ENCODE measurements at places on chromosomes 12 and 14.

GRCh38 chr12:68154779-68155178 lies 4.8 kb downstream of the IFNG start:
- DNase-seq = no peak

GRCh38 chr12:76186131-76186906 lies 101.8 kb upstream of the NAP1L1 start:
- DNase-seq = no peak

DNA sequence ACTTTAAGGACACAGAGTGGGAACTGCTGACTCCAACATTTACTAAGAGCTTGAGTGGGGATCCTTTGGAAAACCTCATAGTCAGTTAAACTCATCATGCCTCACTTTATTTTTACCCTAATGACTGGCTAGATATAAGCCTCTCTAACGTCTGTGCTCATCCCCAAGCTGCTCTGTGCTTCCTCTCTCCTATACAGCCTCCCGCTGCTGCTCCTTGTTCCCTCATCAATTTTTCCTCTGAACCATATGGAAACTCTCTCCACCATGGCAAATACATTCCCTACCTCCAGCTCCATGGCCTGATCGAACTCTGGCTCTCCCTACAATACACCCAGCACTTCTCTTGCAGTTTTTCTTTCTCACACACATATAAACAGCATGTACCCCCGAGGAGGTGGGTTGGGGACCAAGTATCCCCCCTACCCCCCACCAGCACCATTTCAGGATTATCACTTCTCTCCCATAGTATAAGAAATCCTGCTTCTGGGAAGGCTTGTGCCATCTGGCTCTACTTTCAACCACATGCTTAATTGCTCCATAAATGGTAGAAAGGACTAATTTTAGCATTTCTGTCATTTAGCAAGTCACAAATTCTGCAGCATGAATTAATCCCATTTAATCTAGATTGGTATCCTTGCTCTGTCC lies 39.2 kb upstream of the DYRK2 start:
- DNase-seq = no peak

DNA sequence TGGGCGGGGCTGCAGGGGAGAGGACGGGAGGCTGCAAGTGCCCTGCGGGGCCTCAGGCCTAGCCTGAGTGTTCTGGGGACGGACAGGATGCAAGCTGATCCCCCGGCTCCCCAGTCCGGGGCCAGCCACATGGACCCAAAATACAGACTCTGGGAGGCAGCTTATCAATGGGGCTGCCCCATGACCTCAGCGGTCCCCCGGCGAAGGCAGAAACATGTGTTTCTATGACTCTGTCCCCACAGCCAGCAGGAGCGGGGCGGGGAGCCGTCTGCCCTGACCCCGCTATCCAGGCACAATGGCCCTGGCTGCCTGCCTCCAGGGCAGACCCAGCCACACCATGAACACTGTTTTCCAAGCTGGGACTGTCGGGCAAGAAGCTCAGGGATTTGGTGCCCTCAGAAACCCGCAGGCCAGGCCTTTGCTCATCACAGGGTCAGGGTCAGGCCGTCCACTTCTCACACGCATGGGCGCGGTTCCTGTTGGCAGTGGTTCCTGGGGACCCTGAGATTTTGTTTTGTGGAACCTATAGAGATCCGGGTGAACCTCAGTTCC lies 75.0 kb downstream of the RFLNA start:
- no peak for DNase-seq

- no peak for DNase-seq
Measured at GRCh38 chr14:24798911-24799462, 165.0 kb upstream of the GZMB start.

DNA sequence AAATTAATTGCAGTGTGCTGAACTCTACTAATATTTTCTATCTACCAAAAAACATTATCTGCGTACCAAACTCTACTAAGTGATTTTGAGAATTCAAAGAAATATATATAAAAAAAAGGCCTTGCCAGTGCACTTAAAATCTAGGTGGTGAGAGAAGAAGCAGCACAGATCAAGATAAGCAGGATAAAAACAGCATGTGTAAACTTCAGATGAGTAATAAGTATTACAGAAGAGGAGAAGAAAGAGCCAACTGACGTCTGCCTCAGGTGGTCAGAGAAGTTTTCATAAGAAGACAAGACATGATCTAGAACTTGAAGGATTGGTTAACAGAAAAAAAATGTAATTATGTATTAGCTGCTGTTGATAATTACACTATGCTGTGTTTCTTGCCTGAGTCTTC lies 166.4 kb downstream of the DUSP6 start:
- DNase-seq = no peak

DNA sequence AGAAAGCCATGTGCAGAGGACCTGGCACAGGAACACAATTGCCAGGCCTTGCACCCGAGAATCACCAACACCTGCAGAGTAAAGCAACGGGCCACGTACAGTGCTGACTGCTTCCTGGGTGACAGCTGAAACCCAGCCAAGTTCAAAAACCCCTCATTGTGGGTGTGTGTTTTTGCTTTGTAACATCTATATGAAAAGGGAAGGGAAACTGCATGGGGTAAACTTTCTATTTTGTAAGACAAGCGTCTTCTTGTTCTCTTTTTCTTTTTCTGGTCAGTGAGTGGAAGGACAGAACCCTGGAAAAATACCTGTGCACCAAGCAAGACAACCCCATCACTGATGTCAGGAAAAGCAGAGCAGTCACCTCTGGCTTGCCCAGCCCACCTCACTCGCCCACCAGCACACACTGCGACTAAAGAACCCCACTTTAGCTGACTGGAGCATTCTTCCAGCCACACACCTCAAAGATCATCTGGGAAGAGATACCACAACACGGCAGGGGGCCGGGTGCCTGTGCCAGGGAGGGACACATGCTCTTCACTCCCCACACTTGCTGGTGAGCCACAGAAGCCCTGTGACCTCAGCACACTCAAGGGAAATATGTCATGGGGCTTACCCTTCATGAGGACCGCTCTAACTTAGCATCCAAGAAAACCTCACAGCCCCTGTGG lies 172.3 kb downstream of the NDUFA12 start:
- DNase-seq = no peak

DNA sequence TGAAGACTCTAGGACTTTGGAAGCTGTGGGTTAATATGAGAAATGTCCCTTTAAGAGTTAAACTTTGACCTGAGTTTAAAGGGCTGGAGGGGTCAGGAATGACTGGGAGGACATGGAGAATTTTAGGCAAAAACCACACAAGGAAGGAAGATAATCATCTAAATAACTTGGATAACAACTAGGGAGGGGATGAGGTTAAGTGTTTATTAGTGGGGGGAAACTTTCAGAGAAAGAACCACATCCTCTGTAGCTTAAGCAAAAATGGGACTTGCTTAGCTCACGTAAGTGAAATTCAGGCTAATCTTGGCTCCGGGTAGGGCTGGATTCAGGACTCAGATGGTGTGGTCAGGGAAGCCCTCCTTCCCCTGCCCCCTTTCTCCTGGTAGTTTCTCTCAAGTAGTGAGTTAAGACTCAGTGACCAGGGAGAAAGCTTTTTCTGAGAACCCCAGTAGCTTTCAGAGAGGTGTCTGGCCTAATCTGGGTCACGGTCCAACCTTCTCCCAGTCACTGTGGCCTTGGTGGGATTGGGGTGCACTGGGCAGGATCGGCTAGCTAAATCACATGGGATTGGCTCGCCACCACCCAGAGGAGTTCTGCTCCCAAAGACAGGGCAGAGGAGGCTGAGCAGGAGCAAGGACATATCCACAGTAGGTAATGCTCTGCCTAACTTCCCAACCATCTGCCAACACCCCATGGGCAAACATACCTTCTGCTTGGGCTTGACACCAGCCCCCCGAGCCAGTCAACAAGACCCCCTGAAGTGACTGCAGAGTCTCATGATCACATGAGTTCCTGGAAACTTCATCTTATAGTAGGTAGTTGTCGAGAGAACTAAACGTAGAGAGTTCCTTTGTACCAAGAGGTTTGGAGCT lies 52.8 kb downstream of the ARF6 start:
- no peak for DNase-seq

DNA sequence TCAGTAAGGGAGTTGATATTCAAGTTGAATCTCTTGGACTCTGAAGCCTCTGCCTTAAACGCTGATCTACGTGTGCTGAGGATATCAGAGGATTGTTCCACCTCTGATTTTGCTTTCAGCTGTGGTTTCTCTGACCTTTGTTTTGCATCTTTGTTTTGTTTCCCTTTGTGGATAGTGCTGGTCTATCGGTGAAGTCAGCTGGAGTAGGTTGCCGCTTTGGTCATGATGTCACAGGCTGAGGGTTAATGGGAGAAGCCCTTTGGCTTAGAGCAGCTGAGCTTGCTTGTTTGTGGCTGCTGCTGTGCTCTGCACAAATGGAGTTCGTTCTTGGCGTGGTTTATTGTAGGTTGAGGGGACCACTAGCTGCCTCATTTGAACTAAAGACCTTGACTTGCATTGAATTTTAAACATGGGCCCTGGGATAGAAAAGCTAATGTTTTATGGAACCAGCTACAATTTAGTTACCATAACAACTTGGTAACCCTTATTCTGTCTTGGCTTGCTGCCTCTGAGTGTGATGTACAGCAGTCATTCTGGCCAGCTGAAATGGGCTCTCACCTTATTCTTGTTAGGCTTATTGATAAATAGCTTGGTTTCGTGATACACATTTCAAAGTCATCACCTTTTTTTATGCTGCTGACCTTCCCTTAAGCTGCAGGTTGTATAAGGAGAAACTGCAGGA lies 284.5 kb upstream of the E2F7 start:
- DNase-seq = no peak

GRCh38 chr14:52596320-52596719 lies 43.7 kb downstream of the GPR137C start:
- no peak for DNase-seq

- no peak for DNase-seq
Measured at GRCh38 chr12:40068416-40068815, 37.5 kb downstream of the SLC2A13 start.

GRCh38 chr12:22160396-22161003 lies 114.5 kb downstream of the CMAS start:
- no peak for DNase-seq

DNA sequence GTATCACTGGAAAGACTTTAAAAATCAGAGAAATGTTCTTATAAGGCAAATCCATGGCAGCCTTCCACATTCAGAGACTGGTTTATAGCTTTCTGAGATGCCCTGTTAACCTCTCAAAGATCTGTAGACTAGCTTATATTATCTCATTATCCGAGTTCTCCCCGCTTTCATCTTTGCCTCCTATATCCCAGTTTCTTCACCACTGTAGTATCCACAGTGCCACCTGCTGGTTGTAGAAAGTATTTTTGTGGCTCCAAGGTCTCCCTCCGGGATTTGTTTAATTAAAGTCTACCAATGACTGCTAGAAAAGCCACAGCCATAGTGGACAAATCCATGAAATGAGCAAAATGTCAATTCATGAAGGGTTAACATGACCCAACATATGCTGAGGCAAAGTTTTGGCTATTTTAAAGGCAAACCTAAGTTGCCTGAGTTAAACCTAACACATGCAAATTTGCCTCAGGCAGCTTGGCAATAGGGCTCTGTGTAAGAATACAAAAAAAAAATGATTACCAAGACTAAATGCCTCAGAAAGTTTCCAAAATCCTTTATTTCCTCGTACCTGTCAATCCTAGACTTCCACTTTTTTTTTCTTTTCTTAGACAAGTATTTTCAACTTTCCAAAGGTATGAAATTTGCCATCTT lies 218.8 kb upstream of the BMP4 start:
- DNase-seq = no peak

DNA sequence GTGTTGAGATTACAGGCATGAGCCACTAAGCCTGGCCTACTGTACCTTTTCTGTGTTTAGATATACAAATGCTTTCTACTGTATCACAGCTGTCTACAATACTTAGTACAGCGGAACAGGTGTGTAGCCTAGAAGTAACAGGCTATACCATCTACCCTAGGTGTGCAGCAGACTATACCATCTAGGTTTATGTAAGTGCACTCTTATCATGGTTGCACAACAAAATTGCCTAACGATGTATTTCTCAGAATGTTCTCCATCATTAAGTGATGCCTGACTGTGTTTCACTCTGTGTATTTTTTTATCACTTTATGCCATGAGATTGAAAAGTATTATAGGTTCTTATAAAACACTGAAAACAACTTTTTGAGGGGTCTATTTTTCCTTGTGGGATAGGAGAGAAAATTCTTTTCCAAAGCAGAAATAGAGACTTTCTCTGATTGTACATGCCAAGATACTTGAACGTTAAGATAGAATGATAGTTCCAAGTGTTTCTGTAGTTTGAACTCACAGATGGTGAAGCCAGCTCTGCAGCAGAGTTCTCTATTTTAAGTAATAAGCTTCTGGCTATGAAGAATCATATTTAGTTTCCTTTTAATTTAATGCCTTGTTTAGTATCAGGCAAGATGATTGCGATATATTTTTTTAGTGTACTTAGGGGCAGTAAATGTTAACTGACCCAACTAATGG lies 17.0 kb downstream of the TMPRSS12 start:
- DNase-seq = no peak

DNA sequence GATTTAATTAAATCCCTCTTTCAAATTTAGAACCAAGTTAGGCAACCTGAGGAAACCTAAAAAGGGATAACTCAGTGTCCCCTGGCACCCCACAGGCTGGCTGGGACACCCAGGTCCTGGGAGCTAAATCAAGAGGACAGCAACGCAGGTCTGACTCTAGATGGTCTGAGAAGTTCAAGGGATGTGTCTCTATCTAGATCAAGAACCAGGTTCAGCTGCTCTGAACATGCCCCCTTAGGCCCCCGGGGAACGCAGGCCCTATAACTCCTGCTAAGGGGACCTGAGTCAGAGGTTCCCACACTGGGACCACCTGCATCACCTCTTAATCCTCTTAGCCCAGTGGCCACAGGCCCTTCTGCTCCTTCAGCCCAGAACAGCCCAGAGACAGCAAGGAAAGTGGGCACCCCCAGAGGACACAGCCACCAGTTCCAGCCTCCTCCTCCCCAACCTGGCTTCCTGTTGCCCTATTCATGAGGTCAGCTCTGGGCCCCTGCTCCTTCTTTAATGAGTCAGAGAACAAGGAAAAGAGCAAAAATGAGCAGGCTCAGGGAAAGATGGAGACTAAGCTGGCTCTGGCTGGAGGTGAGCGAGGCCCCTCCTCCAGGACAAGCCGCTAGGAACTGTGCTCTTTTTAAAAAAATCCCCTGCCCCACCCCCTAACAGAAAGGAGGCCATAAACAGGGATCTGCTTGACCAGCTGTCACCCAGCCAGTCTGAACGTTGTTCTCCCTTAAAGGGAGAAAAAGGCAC lies 10.8 kb downstream of the PITPNM2 start:
- no peak for DNase-seq

- DNase-seq = no peak
Measured at GRCh38 chr14:47541662-47542061, 133.7 kb downstream of the MDGA2 start.

- no peak for DNase-seq
Measured at GRCh38 chr12:26298785-26299621, 103.6 kb downstream of the SSPN start.

DNA sequence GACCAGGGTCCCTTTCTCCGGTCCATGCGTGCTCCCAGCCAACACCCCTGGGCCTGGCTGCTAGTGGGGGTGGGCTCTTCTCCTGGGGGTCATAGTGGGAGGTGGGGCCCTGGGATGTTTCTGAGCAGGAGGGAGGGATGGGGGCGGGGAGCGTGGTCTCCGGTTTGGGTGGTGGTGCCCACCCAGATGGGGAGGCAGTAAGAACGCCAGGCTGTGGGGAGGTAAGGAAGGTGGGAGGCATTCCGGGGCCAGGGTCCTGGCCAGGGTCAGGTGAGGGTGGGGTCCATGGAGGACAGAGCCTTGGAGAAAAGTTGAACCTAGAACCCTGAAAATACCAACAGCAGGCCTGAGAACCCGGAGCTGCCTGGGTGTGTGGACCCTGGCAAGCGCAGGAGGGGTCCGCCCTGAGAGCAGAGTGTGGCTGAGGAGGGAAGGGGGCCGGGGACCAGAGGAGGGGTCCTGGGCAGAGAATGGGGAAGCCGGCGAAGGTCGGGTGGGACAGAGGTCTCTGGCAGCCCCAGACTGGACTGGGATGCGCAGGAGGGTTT lies 5.7 kb downstream of the CRIP2 start:
- no peak for DNase-seq

Measured in activated CD4-positive, CD25-positive, alpha-beta regulatory T cell treated with anti-CD3 and anti-CD28 coated beads, Interleukin-2, amount 50 U/mL, for 16 hours (primary cell).